Mammary epithelial cell (primary cell): ENCODE measurements at places on chromosomes 3 and 15.

DNA sequence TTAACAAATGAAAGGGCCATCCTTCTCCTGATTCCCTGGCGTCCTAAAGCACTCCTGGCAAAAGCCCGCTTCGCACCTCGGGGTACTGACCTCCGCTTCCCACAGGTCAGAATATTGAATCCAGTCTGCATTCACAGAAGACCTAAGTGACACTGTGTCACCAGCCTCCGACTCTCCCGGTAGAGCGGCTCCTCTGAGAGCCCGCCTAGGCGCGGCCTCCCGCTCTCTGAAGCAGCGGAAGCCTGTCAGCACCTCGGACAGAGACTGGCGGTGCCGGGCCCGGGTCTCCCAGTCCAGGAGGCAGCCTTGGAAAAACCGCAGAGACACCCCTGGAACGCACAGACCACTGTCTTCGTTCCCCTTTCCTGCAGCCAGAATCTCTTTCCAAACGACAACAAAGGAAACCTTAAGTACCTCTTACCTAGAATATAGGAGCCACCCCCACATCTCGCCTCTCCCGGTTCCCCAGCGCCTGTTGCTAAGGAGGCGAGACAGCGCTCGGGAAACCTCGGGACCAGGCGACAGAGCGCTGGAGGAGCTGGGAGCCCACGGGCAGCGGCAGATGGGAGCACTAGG is 1.2 kb downstream of the GABRB3 start:
- DNase-seq, result no peak

GRCh38 chr3:36907911-36908646 is 36.8 kb downstream of the TRANK1 start:
- peak; percentile 44 for DNase-seq

- DNase-seq, result no peak
Measured at GRCh38 chr3:97265237-97266005, 451.0 kb downstream of the EPHA6 start.

GRCh38 chr15:66017792-66018487 is 148.6 kb downstream of the RAB11A start:
- DNase-seq, result no peak

DNA sequence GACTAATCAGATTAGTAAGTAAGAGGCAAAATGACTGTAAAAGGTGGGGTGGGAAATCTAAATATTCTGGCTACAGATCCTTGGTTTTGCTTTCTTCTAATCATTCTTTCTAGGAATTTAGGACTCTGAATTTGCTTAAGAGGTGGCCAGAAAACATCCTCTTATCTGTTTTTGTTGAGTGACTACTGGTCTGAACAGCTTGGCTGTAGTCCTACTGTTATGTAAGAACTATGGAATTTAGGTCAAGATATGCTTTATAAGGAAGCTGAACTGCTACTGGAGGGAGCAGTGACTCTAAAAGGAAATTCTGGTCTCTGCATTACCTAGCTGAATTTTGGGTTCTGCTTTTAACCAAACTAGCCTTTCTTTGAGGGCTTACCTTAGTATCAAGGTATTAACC is 33.5 kb upstream of the CSPG5 start:
- DNase-seq, result peak; percentile 11

GRCh38 chr3:2851835-2852234 is 258.3 kb downstream of the IL5RA start:
- DNase-seq, result no peak

- no peak for DNase-seq
Measured at GRCh38 chr3:155334914-155335723, 41.6 kb upstream of the STRIT1 start.

DNA sequence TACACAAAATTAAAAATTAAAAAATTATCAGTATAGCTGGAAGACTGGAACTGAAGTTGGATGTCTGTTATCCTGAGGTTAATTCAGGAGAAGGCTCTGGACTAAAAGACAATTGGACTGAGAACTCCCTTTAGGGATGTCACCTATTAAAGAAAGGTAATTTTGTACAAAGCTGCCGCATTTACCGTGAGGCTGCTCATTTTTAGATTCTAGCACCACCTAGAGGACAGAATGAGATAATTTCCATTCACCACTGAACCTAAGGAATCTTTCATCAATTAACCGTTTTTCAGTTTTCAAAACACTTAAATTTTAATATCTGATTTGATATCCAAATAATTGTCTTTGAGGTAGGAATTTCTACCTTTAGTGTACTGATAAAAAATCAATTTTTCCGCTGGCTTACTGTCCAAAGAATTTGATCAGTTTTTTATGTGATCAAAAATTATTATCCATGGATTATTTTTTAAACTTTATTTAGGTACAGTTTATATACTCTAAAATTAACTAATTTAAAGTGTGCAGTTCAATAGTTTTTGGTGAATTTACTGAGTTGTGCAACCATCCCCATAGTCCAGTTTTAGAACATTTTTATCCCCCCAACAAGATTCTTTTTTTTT is 106.7 kb upstream of the TNIK start:
- DNase-seq, result peak; percentile 25

DNA sequence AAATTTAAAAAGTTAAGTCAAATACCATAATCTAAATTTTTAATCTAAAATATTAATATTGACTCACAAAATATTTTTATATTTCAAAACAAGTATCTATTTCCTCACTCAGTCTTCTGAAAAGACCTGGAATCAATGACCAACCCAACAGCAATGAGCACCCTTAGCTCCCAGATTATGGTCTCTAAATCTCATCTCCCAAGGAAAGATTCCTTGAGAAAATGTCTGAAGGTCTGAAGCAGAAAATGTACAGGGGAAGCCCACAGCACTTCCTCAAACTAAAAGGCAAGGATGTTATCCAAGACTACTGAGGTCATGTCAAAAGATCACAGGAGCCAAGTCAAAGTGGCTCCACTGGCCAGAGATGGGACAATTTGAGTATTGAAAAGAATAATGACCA is 51.0 kb upstream of the SLCO2A1 start:
- DNase-seq, result no peak
